AG08395 (cell line): ENCODE measurements at places on chromosomes 16 and 17.

DNA sequence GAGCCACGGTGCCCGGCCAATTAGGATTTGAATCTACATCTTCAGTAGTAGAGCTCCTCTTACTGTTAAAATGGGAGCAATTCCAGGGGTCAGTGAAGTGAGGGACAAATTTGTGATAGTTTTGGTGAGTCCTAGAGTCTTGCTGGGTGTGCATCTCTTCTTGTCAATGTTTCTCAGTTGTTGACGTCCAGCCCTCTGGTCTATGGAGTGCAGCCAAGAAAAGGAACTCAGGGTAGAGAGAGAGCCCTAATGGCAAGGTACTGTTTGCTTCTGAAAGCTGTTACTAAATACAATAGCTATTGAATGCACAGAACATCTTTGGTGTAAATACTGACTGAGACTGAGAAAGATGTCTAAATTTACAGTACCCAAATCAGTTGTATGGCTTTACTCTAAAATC is 282.5 kb upstream of the SALL1 start:
- no peak for DNase-seq

DNA sequence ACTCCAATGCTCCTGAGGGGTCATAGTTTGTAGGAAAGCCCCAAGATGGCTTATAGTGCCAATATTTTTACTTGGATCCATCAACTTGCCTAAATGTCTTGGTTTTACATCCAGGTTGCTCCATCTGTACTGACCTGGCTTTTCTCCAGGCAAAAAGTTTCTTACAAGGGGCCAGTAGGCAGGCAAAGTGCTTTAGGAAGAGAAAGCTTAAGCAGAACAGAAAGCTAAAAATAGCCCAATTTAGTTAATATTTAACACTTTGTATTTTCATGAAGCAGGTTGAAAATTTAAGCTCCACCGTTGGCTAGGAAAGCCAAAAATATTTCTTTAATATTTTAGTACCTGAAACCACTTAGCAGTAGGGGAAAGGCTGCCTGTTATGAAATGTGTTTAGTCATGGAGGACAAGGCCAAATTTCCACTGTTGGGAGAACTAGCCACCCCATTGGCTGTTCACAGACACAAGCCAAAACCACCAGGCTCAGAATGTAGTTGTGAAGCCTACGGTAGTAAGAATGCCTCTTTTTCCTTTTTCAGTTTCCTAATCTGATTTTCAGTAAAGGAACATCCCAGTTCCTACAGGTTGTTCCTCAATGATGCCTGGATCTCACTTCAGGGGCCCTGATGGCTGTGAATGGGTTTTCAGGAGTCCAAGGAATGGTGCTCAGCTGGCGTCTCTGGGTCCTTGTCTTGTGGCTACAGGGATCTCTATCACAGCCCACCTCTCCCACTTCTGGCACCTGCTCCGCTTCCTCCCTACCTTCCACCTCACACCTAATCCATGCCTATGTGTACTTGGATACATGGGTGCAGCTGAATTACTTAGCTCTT is 324.8 kb downstream of the PMP22 start:
- peak; percentile 27 for DNase-seq

DNA sequence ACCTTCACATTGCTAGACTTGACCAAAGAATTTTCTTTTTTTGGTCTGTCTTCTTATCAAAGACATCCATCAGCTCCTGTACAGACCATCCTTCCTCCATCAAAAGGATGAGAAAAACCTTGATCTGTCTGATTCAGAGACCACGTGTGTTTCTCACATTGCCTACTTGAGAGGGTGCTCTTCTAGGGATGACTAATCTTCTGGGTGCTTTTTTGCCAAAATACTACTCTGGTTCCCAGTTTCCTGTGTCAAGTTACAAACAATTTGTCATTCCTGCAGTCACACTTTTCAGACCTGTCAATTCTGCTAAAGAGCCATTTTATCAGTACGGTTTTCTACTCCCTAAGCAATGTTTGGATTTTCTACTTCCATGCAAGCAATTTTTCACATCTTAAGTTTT is 492.2 kb downstream of the CDH11 start:
- DNase-seq = peak; percentile 18

DNA sequence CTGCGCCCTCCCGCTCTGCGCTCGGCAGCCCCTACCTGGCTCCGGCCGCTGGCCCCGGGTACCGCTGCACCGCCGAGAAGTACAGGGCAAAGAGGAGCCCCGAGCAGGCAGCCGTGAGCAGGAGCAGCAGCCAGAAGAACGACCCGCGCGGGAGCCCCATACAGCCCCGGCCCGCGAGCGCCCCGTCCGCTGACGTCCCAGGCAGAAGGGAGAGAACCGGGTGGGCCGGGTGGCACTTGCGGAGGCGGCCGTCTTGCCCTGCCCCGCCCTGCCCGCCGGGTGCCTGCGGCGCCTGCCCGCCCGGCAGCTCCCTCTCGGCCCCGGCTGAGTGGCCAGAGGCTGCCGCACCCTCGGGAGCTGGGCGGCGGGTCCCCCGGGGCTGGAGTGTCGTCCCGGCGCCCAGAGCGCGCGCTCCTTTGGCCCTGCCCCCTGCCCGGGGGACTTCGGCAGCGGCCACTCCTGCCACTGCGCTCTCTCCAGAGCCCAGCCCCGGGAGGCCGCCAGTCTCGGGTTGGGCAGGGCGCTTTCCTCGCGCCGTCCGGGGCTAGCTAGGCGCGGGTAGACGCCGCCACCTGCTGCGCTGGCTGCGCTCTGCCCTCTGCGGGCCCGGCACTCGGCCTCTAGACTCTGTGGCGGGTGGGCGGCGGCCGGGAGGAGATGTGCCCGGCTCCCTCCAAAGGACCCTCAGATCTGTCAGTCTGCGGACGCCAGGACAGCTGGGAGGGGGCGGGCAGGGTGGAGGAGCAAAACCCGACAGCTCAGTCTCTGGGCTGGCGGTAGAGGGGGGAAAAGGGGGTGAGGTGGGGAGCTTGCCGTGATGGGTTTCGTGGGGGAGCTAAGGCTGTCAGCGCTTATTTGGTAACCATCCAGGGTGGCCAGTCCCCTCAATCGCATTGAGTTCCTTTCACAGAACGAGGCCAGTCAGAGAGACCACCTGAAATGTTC is at the start of gene ST6GALNAC2:
ST6GALNAC2 (minus strand) TSS at position 212 of the 945 bp plus-strand sequence; CDS start at position 160, 52 bp downstream.
- DNase-seq = peak; percentile 54

GRCh38 chr16:49726155-49726554 is 129.8 kb downstream of the ZNF423 start:
- DNase-seq = no peak

GRCh38 chr17:1792495-1793446 is 30.9 kb downstream of the SERPINF1 start:
- DNase-seq = no peak
